H7 (cell line): ENCODE measurements at places on chromosomes 12 and 14.
A peak's percentile ranks its signal among the peaks of the same experiment; 100 is the strongest.

DNA sequence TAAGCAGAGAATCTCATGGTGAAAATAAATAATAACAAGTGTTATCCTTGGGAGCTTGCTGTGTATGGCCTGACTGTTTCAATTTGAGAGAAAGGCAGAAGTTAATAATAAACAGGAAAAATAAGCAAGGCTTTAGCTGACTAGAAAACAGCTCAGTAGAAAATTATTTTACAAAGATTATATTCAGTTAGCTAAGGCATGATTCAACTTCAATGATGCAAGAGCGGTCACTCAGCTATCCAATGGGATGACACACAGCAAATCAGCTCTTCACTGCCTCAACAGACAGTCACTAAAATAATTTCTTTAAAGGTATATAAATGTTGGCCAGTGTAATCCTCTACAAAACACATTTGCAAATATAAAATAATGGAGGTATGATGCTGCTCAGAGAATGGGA is 18.6 kb downstream of the GSTZ1 start:
- DNase-seq = no peak

GRCh38 chr14:105309371-105309770 is 5.2 kb upstream of the PACS2 start:
- no peak for DNase-seq

DNA sequence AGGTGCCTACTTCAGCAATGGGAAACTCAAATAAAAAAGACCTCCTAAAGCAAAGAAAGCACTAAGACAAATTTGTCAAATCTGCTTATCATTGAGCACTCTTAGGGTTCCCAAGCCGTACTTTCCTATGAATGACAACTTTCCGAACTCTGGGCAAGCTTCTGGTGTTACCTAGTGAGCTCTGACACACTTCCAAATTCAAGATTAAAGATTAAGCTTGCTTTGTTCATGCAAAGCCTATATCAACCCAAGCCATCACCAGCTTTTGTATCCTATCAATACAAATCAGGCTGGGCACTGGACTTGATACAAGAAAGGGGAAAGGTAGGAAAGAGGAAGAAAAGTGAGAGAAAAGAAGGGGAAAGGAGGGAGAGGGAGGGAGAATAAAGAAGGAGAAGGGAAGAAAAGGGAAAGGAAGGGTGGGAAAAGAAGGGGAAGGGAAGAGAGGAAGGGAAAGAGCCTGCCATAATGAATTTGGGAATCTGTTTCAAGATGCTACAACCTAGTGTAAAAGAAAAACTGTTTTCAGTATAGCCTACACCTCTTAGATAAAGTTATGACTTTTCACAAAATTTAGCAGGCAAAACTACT is 23.8 kb upstream of the FBLN5 start:
- no peak for DNase-seq

GRCh38 chr12:127272864-127273263 is 994.1 kb upstream of the TMEM132C start:
- no peak for DNase-seq

DNA sequence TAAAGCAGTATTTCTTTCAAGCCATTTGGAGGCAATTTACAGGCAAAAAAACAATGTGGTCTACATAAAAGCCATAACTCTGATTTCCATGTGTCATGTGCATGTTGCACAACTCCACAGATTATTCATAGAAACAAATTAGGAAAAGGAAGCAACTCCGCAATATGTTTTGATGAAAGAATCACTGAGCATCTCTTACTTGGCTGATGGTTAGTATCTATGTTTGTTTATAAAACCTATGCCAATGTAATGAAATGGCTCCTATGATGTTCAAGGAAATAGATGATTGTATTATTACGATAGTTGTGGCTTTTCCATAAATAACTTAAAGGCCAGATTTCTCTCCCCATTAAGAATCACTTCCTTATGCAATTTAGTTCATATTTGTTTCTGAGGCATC is 373.7 kb downstream of the CCDC91 start:
- no peak for DNase-seq

DNA sequence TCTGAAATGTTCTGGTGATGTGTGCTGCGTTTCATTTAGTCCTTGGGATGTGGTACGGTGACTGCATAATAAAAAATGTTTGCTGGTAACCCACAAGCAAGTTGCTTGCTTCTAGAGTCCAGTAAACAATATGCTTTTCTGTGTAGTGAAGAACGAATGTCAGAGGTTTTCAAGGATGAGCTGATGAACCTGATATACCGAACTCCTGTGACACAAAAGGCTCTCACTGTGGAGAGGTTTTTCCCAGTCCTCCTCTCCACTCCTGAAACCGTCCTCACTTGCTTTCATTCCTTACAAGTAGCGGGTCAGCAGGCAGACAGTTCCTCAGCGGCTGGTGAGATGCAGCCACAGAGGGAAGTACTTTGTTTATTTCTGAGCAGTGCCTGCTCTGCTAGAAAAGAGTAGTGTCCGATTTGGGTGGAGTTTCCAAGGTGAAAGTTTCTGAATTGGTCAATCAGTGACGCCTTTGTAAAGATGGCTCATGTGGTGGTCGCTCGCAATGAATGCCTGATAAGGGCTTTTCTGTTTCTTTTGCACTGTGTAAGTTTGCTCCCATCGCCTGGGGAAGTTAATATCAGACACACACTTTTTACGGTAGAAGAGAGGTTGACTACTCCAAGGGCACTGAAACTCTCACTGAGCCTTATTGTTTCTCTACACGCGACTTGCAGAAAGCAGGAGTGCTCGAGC is 3.0 kb downstream of the ETV6 start:
- DNase-seq = no peak

- DNase-seq = no peak
Measured at GRCh38 chr14:55665067-55665675, 85.2 kb downstream of the KTN1 start.

- no peak for DNase-seq
Measured at GRCh38 chr14:22489244-22489545, 99.8 kb downstream of the DAD1 start.

DNA sequence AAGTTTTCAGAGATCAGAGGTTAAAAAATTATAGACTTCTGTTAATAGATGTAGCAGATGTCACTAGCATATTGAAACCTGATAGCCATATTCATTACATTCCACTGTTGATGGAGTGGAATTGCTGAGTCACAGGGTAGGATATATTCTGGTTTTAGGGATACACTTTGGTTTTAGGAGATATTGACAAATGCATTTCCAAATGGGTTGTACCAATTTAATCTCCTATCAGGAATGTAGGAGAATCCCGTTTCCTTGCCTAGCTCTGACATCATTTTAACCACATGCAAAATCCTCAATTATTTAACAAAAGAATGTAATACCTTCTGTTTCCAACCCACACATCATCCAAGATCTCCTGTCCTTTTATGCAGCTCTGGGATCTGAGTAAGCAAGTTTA is 30.7 kb upstream of the ESR2 start:
- DNase-seq = no peak

DNA sequence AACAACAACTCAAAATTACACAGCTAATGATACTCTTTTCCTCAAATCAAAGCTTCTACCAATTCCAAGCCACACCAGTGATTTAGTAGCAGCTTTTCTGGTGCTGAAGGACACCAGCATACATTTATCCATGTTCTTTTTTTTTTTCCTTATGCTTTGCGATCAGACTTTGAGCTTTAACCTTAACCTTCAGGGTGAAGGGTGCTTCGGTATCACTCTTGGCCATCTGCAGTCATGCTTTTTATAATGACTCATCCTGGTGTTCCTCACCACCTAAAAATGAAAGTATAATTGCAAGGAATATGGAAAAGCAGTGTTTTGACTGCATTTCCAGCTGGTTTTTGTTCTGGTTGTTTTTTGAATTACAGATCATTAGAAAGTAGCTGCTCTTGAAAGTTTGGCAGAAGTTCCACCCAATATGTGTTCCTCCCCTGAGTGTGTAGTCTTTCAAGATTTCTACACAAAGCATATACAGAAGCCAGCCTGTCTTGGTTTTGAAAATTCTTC is 1.3 kb upstream of the SLC41A2 start:
- no peak for DNase-seq

DNA sequence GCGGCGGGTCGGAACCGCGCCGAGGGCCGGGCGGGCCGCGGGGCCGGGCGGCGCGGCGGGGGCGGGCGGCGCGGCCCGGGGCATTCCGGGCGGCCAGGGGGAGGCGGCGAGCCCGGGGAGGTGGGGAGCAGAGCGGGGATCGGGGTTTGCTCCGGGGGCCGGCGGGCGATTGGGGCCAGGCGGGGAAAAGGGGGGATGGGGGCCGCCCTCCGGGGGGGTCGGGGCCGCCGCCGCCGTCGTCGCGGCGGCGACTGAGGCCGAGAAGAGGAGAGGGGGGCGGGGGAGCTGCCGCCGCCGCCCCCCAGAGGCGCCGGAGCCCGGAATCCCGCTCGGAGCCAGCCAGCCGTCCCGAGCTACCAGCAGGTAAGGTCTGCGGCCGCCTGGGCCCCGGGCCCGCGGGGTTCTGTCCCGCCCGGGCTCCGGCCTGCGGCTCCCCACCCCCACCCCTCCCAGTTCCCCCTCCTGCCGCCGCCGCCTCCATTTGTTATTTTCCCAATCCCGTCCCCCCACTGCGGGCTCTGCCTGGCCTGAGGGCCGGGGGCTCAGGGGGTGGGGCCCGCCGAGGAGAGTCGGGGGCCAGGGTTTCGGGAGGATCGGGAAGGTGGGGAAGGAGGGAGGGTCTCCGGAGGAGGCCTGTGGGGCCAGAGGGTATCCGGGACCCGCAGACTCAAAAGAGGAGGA is 403 bp downstream of the ATN1 start:
- DNase-seq = peak; percentile 85

DNA sequence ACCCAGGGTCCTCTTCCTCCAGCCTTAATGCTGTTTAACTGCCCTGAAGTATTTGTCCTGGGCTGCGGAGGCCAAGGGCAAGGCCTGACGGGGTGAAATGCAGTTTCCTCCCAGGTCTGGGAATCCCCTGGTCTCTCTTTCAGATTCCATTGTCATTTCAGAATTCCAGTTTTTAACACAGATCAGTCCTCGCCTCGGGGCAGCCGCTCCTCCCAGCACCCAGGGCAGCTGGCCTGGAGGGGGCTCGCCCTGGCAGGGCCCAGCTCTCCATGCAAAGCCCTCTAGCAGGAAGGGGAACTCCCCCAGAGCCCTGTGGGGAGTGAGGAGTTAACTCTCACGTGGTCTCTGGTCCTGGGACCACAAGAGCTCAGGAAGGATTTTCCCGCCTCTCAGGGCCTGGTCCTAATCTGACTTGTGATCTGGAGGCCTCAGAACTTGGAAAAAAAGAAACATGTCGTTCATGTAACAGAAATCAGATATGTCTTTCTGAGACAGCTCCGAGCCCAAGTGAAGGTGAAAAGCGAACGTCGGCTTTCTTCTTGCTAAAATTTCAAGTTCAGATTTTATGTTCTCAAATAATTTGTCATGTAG is 265.6 kb upstream of the SFSWAP start:
- DNase-seq = peak; percentile 75
